ENCODE measurements at places on chromosomes 5 and 9. TPM values are rescaled to one million over a fixed set of nuclear protein-coding genes. Genes with fewer than 3 reads are reported as not detected.

GRCh38 chr5:7650755-7651154 lies 200.2 kb downstream of the CFAP90 start:
- no peak overlapping the region for H3K4me3 ChIP-seq
- H3K27me3 ChIP-seq: no peaks in the 10 kb centered on the region
- H3K27ac ChIP-seq: no peak overlapping the region
- no peaks in the 10 kb centered on the region for H3K4me1 ChIP-seq
- DNase-seq: no peak

DNA sequence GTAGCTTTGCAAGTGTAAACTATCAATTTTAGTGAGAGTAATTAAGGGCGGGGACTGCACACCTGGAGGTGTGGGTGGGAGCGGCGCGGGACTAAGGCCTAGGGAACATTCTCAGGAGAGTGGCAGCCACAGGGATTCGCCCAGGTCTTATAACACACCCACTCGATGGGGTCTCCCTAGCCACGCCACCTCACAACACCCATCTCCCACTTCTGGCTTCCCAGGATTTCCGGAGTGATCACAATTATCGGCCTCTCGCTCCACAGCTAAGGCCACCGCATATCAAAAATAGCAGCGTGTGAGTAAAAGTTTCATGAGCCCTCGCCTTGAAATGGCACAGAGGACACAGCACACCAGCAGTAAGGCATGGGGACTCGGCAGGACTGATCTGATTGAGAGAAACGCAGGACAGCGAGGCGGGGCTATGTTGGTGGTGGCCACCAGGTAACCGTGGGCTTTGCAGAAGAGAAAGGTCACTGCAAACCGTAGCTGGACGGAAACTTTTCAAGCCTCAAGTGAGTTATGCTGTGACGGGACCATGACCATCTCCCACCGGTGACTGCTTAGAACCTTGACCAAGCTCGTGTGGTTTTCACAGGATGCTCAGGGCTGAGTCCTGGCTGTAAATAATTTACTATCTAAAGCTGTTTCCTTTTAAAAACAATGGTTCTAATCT lies 1.1 kb upstream of the LPAR1 start:
- H3K36me3 ChIP-seq: no peaks in the 10 kb centered on the region
- no peak for DNase-seq
- no peak overlapping the region for H3K27ac ChIP-seq
- H3K4me1 ChIP-seq: no peaks in the 10 kb centered on the region
- H3K4me3 ChIP-seq: 0 out of 2 replicates have a peak overlapping the region, but pooled peaks have one; percentile 1

DNA sequence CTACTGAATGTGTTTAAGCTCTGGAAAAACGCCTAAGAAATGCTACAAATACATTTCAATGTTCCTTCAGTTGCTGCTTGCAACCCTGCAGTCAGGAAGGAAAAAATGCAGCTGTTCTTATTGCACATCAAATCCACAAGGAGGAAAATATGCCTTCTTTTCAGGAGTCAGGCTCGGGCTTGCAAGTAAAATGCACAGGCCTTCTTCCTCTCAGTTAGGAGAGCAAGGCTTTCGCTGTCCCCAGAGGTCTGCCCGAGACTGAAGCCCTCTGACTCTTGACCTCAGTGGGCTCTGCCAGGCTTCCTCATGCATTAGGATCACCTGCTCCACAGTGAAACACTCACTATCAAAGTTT lies 899 bp upstream of the SHC3 start:
- H3K4me3 ChIP-seq: no peak overlapping the region
- no peaks in the 10 kb centered on the region for H3K4me1 ChIP-seq
- no peak overlapping the region for H3K27ac ChIP-seq
- no peaks in the 10 kb centered on the region for H3K36me3 ChIP-seq

DNA sequence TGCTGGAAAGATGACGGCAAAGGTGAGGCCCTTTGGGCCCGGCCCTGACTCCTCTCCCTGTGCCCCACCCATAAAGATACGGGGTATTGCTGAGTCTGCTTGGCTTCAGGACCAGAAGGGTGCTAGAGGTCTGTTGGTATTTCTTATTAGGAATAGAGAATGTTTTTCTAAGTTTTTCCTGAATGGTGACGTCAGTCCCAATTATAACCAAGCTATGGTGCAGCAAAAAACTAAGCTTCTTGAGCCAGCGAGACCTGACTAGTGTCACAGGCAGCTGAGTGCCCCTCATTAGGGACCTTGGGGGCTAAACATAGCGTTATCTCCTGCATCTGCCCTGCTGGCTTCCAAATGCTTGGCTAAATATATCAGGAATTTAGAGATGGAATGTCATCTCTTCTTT lies 151.0 kb upstream of the TBC1D2 start:
- peaks cover 9% of the 10 kb centered on the region for H3K4me1 ChIP-seq
- H3K27ac ChIP-seq: no peak overlapping the region
- H3K4me3 ChIP-seq: no peak overlapping the region
- H3K36me3 ChIP-seq: no peaks in the 10 kb centered on the region
- DNase-seq: no peak

GRCh38 chr5:139901986-139902385 lies 106.4 kb downstream of the PSD2 start:
- H3K4me1 ChIP-seq: no peaks in the 10 kb centered on the region
- H3K36me3 ChIP-seq: no peaks in the 10 kb centered on the region
- no peak overlapping the region for H3K4me3 ChIP-seq
- no peak for DNase-seq
- H3K27me3 ChIP-seq: peaks cover 13% of the 10 kb centered on the region
- H3K27ac ChIP-seq: no peak overlapping the region

DNA sequence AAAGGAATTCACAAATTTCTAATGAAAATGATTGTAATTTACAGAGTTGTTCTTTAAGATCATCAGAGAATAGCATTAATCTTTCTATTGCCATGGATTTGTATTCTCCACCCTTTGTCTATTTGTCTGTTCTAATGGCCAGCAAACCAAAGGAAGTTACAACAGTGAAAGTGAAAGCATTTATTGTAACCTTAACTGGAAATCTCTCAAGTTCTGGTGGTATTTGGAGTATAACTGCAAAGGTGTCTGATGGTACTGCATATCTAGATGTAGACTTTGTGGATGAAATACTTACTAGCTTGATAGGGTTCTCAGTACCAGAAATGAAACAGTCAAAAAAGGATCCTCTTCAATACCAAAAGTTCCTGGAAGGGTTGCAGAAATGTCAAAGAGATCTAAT lies 21.7 kb downstream of the RMI1 start:
- H3K4me1 ChIP-seq: peaks cover 3% of the 10 kb centered on the region
- H3K36me3 ChIP-seq: peaks cover 2% of the 10 kb centered on the region
- H3K27me3 ChIP-seq: no peaks in the 10 kb centered on the region
- no peak overlapping the region for H3K27ac ChIP-seq
- DNase-seq: no peak

- H3K4me1 ChIP-seq: peaks cover 33% of the 10 kb centered on the region
- no peaks in the 10 kb centered on the region for H3K27me3 ChIP-seq
- H3K27ac ChIP-seq: peak overlapping the region; percentile 72
- H3K36me3 ChIP-seq: no peaks in the 10 kb centered on the region
These were observed 1.2 kb downstream of the N4BP3 start for GRCh38 chr5:178114325-178115135.

DNA sequence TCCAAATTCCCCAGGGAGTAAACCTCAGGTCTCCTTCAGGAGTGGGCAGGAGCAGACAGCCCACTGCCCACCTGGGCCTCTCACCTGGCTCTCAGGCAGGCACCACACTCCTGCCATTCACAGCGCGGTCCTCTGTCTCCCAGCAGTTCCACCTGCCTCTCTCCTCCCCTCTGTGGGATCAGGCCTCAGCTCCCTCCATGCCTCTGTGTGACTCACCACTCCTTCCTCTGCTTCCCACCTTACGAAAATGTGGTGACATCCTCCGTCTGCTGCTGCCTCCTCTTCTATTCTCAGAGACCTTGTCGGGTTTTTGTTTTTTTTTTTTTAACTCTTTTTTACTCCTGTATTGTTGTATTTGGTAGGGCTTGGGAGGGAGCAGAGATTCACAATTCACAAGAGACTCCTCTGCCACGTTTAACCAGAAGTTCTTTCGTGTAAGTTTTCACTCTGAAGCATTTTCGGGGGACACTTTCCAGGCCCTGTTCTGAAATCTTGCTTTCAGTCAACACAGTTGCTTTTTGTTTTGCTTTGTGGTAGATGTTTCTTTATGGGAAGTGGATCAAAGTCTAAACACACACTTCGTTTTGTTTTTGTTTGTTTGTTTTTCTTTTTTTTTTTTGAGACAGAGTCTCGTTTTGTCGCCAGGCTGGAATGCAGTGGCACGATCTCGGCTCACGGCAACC lies 21.1 kb upstream of the CDKN2AIPNL start:
- H3K4me3 ChIP-seq: no peak overlapping the region
- no peaks in the 10 kb centered on the region for H3K36me3 ChIP-seq
- H3K27me3 ChIP-seq: no peaks in the 10 kb centered on the region
- peak overlapping the region; percentile 45 for H3K27ac ChIP-seq

- no peak overlapping the region for H3K27ac ChIP-seq
- H3K4me3 ChIP-seq: no peak overlapping the region
- H3K36me3 ChIP-seq: no peaks in the 10 kb centered on the region
- H3K27me3 ChIP-seq: no peaks in the 10 kb centered on the region
- no peak for DNase-seq
These were observed 1.2 kb upstream of the INSL6 start for GRCh38 chr9:5186416-5187169.

DNA sequence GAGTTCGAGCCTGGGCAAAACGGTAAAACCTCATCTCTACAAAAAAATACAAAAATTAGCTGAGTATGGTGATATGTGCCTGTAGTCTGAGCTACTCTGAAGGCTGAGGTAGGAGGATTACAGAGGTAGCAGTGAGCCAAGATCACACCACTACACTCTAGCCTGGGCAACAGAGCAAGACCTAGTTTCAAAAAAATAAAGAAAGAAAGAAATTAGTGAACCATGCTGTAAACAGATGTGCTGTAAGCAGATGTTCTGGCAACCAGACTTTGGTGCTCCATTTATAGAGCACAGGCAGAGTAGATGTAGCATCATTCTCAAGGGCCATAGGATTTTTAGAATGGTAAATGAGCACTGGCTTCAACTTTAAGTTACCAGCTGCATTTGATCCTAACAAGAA lies 115.4 kb downstream of the ST8SIA4 start:
- H3K4me1 ChIP-seq: peaks cover 12% of the 10 kb centered on the region
- no peaks in the 10 kb centered on the region for H3K27me3 ChIP-seq
- H3K4me3 ChIP-seq: no peak overlapping the region
- DNase-seq: no peak
- 0 out of 2 replicates have a peak overlapping the region, but pooled peaks have one; percentile 19 for H3K27ac ChIP-seq

- H3K27me3 ChIP-seq: no peaks in the 10 kb centered on the region
- no peaks in the 10 kb centered on the region for H3K4me1 ChIP-seq
- no peak overlapping the region for H3K4me3 ChIP-seq
These were observed 153.8 kb upstream of the CYLC2 start for GRCh38 chr9:102841376-102841775.

DNA sequence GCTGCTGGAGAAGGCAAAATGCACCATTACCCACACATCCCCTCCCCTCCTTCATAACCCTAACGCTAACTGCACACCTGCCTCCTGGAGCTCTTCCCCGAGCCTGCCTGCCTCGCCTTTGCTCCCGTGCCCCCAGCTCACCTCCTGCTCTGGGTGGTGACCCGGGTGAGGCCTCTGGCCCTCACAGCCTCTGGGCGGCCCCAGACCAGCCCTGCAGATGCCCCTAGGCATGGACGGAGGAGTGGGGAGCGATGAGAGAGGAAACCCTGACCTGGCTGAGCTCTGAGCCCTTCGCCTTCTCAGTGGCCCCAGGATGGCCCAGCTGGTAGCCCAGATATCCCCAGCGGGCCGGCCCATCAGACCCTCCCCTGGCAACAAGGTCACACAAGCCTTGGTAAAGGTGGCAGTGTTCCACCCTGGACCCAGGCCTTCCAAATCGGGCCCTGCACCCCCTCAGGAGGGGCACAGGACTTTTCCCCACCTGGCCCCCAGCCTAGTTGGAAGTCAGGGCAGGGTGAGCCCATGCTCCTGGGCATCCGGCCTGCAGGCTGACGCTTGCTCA lies 14.5 kb upstream of the CAMSAP1 start:
- H3K36me3 ChIP-seq: no peaks in the 10 kb centered on the region
- H3K4me1 ChIP-seq: peaks cover 16% of the 10 kb centered on the region
- no peak for DNase-seq
- H3K27me3 ChIP-seq: no peaks in the 10 kb centered on the region
- no peak overlapping the region for H3K4me3 ChIP-seq

DNA sequence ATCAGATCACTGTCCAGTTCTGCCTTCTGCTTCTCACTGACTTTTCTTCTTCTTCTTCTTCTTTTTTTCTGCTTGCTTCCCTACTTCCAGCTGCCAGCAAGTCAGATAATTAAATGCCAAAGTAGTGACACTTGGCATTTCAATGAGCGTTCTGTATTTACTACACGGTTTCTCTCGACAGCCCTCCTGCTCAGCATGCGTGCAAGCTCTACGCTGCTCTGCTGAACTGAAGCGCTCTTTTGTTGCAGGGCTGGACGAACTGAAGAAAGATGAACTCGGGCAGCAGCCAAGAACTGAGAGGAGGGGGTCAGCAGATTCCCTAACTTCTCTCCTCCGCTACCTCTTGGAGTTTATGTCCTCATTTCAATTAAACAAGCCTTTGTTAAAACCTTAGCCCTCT lies 319.1 kb downstream of the GLIS3 start:
- no peaks in the 10 kb centered on the region for H3K4me1 ChIP-seq
- DNase-seq: no peak
- peaks cover 2% of the 10 kb centered on the region for H3K27me3 ChIP-seq
- no peak overlapping the region for H3K27ac ChIP-seq
- no peak overlapping the region for H3K4me3 ChIP-seq

DNA sequence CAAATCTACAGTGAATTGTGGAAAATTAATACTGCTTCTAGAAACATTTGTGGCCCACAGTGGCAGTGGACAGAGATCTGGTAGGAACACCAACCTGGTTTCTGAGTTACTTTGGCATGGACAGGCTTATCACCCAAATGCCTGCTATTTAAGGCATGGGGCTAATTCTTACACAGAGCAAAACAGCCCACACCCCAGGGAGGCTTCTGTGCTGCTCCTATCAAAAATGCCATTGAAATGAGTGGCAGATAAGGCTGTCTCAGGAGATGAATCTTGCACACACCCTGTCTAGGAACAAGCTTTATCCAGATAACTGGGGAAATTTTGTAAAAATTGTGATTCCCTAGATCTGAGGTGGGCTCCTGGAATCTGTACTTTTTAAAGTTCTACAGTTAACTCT lies 307.1 kb downstream of the TLE1 start:
- no peaks in the 10 kb centered on the region for H3K36me3 ChIP-seq
- no peaks in the 10 kb centered on the region for H3K27me3 ChIP-seq
- no peak overlapping the region for H3K27ac ChIP-seq
- DNase-seq: no peak

DNA sequence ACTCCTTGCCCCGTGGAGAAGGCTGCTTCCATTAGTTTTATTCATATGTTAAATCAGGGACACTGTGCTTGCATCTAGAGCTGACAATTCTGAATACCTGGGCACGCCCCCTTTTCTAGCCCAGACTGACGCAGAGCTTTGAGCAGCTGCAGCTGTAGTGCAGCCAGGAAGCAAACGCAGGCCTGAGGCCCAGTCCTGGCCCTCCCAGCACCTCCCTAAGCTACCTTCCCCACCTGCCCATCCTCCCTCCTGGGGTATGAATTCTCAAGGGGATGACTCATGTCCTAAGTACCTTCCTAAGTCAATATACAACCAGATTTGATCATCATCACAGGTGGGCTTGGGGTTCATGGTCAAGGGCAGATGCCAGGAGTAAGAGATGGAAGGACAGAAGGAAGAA lies 3.5 kb downstream of the PHF19 start:
- no peaks in the 10 kb centered on the region for H3K27me3 ChIP-seq
- no peak overlapping the region for H3K4me3 ChIP-seq
- DNase-seq: no peak
- H3K36me3 ChIP-seq: peaks cover 23% of the 10 kb centered on the region
- no peak overlapping the region for H3K27ac ChIP-seq

Gene ADAMTS12
- total RNA-seq: 28.4 TPM

Gene ARL10
- 6.4 TPM for total RNA-seq

Gene HAVCR1
- total RNA-seq: not detected

Gene NUTM2G
- not detected for total RNA-seq
